Activated CD4-positive, alpha-beta T cell treated with anti-CD3 and anti-CD28 coated beads, Interleukin-2, amount 10 ng/mL, durations not matched to agents 24 days and 14 days (primary cell): ENCODE measurements at places on chromosomes 2 and 18.
A peak's percentile ranks its signal among the peaks of the same experiment; 100 is the strongest.

- no peak for DNase-seq
Measured at GRCh38 chr2:176148751-176149421, 2.5 kb upstream of the HOXD4 start.

GRCh38 chr2:136497709-136498108 is 267.6 kb upstream of the THSD7B start:
- no peak for DNase-seq

GRCh38 chr2:115491186-115491793 is 1048.8 kb downstream of the DPP10 start:
- no peak for DNase-seq

GRCh38 chr2:134337631-134338030 is 83.8 kb downstream of the MGAT5 start:
- no peak for DNase-seq

- no peak for DNase-seq
Measured at GRCh38 chr2:204064119-204064518, 127.6 kb downstream of the ICOS start.

- no peak for DNase-seq
Measured at GRCh38 chr2:174608866-174609214, 11.2 kb upstream of the WIPF1 start.

- no peak for DNase-seq
Measured at GRCh38 chr2:23685181-23685580, 241.7 kb downstream of the ATAD2B start.

DNA sequence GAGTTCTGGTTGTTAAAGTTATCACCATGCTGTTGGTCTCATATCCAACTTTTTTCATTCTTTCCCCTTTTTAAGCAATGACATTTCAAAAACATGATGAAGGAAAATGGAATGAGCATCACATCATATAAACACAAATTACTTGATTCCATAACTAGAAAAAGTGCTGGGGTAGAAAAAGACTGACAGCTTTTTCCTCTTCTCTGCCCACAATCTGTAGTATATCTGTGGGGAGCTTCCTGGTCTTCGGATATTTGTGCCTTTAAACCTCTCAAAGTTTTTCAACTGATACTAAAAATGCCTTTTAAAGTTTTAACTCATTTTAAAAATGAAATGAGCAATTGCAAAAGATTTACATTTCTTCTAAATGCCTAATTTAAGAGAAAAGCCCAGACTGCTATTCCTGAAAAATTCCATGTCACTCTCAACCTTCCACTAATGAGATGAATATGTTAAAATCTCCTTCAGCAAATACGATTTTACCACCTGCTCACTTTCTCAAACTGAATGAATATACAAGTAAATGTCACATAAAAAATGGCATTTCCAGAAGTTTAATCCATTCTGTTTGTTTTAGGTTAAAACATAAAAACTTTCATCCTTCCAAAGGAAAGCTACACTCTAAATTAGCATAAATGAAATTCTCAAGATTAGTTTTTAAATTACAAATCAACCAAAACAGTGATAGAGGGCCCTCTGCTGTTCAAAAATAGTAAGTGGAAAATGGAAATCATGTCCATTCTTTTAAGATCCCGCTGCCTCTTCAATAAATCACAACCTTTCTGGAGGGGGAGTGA is 2.1 kb downstream of the DNAH7 start:
- peak; percentile 65 for DNase-seq

DNA sequence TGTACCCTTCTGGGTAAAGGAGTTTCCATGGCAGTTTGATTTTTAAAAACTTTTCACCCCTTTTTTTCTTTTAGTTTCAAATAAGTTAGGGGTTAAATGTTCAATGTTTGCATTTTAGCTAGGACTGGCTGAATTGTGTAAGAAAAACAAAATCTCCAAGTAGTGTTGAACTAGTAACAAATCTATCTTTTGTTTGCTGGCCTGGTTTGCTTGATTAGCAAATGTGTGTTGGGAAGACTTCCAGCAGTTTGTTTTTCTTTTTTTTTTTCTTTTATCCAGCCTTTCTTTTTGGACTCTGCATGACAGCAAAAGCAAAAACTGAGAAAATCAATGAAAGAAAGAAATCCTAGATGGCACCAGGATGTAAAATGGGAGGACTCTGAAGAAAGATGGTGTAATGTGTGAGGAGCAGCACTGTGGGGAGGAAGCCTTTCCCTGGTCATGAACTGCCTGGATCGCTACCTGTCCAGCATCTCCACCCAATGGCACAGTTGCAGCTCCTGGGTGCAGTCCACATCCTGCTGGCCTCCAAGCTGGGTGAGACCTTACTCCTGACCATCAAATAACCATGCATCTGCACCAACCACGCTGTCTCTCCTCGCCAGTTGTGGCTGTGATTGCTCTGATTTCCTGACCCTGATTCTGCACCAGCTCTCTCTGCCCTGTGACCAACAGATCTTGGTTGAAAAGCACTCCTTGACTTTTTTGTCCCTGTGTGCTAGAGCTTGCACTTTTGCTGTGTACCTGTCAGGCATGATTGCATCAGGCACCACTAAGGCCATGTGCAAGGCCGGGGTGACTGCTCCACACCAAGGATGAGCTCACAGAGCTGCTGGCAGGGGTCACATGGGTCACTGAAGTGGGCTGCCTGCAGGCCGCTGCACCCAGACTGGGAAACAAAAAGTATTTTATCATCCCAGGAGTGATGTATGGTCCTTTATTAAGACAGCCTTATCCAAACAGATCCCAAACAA is 71.2 kb upstream of the ZNF236 start:
- no peak for DNase-seq

- no peak for DNase-seq
Measured at GRCh38 chr2:5215989-5216607, 476.1 kb upstream of the SOX11 start.

- DNase-seq = no peak
Measured at GRCh38 chr18:69291755-69292154, 108.9 kb upstream of the DOK6 start.

DNA sequence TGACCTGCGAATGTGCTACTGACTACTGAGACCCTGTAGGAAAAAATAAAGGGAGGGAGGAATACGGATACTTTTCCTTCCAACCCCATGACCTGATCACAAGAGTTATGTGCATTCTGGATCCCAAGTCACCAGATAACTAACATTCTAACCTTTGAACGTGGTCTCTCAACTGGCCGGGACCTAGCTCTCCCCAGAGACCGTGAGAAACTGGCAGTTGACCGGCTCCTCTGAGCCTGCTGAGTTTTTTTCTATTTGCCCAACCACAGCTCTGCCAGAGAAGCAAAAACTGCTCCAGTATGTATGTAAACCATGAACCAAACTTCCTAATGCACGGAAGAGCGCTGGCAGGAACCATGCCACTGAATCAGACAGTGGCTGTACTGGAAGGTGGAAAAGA is 47.5 kb upstream of the PTMA start:
- no peak for DNase-seq

GRCh38 chr18:57446322-57446721 is 11.1 kb downstream of the ONECUT2 start:
- peak; percentile 71 for DNase-seq

DNA sequence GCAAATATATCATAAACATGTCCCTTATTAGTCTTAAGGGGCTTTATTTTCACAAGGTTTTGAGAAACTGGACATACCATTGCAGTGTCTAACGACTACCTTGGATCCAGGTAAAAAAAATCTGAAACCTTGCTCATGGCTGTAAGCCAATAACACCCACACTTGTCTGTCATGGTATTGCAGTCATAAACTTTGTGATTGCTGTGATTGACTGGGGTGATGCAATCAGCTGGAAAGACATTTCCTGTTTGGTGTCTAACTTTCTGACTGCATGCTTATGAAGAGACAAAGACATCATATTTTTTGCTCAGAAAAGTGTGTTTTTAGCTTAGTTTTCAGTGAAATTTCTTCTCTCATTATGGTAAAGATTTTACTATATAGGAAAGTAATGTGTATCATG is 635.0 kb downstream of the TSN start:
- DNase-seq = no peak

DNA sequence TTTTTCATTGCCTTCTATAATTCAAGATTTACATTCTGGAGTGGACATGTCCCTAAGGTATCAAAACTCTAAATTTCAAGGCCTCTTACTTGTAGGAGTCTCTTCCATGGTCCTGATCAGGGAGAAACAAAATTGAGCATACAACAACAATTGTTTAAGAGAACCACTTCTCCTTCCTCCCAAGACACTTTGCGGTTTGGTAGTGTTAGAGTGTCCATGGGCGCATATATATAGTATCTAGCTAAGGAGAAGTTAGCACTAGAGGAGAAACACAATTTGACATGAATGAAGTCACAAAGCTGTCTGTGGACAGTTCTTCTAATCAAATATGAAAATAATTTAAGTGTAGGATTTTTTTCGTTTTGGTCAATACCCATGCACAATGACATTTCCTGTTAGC is 349.1 kb upstream of the MAP2 start:
- DNase-seq = no peak

DNA sequence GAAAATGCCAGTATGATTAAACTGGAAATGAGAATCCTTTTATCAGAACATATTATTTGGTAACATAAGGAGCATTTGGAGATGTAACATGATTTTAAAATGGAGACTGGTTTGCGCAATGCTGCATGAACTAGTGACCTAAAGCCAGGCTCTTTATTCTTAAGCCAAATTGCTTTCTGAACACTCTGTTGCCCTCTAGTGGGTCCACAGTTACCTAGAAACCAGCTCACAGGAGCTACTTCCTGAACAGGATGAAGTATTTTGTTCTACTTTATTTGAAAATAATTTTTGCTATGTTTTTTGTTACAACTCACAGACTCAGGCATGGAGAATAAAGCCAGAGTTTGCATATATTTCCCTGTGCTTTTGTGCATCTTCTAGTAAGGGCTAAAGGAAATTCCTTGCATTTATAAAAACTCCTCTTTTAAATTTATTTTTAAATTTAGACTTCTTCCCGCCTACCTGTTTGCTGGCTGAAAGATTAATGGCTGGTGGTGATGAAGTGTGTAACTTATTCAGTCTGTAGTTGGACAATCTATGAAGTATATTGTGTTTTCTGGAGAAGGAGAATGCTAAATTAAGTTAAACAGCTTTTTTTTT is 146.7 kb downstream of the PARD3B start:
- peak; percentile 74 for DNase-seq

DNA sequence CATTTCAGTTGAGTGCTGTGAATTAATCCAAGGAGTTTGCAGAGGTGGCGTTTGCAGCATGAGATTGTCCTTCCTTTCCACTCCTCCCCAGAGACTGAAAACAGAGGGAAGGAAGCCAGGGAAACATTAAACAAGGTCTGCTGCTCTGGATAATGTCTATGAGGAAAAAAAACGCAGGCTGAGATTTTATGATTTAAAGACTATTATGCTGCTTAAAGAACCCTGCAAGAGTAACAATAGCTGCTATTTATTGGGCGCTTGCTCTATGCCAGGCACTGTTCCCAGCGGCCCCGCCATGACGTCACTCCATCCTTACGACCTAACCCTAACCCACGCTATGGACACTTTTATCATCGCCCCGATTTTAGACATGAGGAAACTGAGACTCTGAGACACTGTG is 222.4 kb downstream of the BCL2 start:
- no peak for DNase-seq

DNA sequence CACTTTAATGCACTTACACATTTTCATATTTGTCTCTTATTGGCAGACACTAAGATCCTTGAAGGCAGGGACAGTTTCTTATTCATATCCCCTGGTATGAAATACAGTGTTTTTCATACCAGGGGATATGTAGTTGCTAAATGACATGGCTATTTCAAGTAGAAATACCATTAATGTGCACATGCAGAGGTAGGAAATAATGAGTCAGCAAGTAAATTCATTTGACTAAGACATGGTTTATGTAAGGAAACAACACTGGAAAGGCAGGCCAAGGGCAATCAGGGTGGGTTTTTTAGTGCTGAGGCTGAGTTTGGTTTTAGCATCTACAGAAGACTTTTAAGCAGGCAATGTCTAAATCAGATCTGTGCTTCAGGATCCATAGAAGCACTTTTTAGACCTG is 155.9 kb downstream of the WDPCP start:
- no peak for DNase-seq

DNA sequence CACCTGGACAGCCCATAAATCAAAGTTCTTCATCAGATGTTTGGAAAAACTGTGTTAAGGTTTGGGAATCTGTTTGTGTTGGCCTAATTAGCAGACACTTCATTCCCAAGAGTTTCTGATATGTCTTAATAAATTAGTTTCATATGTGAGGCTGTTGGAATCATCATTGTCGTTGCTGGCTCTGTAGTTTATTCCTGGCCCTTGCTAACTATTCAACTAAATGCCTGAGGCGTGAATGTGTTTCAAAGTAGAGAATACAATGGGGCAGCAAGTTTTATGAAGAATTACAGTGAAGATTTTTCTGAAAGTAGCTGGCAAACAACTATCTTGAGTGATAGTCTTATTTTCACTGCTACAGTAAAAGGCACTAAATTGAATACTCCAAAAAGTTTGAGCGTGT is 141.1 kb downstream of the PARD3B start:
- DNase-seq = no peak

- DNase-seq = no peak
Measured at GRCh38 chr2:240872317-240873097, 3.9 kb downstream of the AGXT start.

GRCh38 chr18:26826656-26827235 is 38.8 kb downstream of the AQP4 start:
- no peak for DNase-seq

DNA sequence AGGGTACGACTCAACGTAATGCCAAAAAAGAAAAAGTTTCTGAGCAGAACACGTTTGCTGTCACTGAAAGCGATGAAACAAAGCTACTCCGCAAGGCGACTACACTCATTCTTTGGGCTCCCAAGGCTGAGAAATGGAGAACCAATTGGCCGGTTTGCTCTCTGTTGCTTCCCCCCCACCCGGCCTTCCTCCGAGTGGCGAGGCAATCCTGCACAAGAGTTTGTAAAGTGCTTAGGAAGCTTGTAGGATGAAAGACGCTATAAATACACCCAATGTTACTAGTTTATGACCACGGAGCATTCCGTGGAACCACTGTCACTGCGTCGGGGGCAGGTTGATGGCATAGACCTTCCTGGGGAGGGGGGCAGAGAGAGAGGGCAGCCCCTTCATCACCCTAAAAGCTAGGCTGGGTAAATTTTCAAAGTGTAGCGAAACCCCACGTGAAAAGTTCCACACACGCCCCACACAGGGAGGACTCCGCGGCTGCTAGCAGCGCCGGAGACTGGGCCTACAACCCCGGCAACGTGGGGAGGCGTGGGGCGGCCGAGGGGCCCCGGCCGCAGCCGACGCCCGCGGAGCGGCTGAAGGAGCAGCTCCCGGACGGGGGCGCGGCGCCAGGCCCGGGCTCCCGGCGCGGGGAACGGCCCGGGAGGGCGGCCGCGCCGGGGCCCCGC is 915 bp downstream of the CUL3 start:
- peak; percentile 74 for DNase-seq

GRCh38 chr2:144666032-144666431 is 146.1 kb upstream of the ZEB2 start:
- no peak for DNase-seq

GRCh38 chr2:8548065-8548618 is 133.7 kb upstream of the ID2 start:
- no peak for DNase-seq

GRCh38 chr2:54964271-54964670 is 86.0 kb downstream of the RTN4 start:
- peak; percentile 52 for DNase-seq

- DNase-seq = no peak
Measured at GRCh38 chr18:67239826-67240225, 276.7 kb downstream of the DSEL start.

GRCh38 chr18:693466-694187 is 18.8 kb downstream of the ENOSF1 start:
- no peak for DNase-seq
